Endothelial cell (in vitro differentiated cells): ENCODE measurements at places on chromosomes 4 and X.

DNA sequence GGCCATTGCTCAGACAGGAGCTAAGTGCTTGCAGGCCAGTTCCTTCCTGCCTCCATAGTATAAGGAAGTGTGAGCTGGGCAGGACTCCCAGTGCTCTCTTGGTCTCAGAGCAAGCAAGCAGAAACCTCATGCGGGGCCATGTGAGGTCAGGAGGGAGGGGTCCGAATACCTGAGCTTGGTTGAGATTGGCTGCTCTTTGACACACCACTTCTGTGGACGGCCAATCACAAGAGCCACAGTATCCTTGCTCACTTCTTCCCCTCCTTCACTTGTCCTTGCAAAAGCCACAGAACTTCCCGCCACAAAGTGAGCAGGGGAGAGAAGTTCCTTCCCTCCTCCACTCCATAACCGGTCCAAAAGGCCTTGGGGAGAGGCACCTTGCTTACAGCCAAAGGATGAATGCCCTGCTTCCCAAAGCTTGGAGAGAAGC, 56.7 kb downstream of the PRPS1 start:
- DNase-seq: peak; percentile 11
- no peak overlapping the region for H3K4me3 ChIP-seq
- no peak overlapping the region for H3K27ac ChIP-seq
- peaks cover 16% of the 10 kb centered on the region for H3K27me3 ChIP-seq
- peaks cover 6% of the 10 kb centered on the region for H3K36me3 ChIP-seq
- H3K4me1 ChIP-seq: peaks cover 42% of the 10 kb centered on the region

DNA sequence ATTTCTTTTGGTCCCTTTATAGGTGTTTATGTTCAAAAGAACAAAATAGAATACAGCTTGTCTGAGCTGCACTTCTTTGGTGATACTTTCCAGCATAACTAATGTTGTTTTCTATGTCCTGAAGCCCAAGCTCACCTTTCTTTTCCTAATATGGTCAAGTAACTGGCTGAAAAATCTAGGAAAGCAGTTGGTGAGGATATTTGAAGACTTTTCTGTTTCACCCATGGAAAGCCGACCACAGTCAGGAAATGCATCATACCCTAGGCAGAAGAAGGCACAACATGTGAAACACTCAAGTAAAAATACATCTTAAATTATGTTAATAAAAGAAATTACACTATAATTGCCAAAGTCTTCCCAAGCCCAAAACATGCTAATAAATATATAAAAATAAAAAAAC, 337.0 kb downstream of the PDGFC start:
- no peaks in the 10 kb centered on the region for H3K4me1 ChIP-seq
- no peak for DNase-seq
- H3K27me3 ChIP-seq: no peaks in the 10 kb centered on the region
- H3K36me3 ChIP-seq: no peaks in the 10 kb centered on the region
- H3K27ac ChIP-seq: no peak overlapping the region

GRCh38 chr4:121200795-121201472, 36.8 kb upstream of the TNIP3 start:
- DNase-seq: no peak
- no peak overlapping the region for H3K4me3 ChIP-seq
- H3K4me1 ChIP-seq: no peaks in the 10 kb centered on the region
- no peaks in the 10 kb centered on the region for H3K36me3 ChIP-seq
- no peak overlapping the region for H3K27ac ChIP-seq

- DNase-seq: no peak
- peaks cover 7% of the 10 kb centered on the region for H3K36me3 ChIP-seq
- H3K4me3 ChIP-seq: no peak overlapping the region
- H3K27me3 ChIP-seq: no peaks in the 10 kb centered on the region
- no peak overlapping the region for H3K27ac ChIP-seq
Observed at GRCh38 chrX:70354716-70355115, 64.8 kb downstream of the KIF4A start.

DNA sequence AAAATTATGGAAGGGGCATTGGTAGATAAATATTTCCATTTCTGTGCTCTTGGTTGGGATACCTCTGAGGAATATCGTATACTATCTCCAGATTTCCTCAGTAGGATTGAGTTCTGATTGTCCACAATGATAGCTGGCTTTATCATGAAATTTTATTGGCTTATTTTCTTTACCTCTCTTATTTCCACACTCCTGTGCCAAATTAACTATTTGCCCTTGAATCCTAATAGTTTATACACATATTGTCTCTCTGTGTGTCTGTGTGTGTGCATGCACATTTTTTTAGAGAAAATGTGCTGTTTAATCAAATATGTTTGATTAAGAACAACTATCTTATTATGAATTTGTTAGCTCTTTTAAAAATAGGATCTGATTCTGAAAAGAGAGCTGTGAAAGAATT, 271.6 kb downstream of the DTHD1 start:
- no peaks in the 10 kb centered on the region for H3K4me1 ChIP-seq
- no peak for DNase-seq
- H3K36me3 ChIP-seq: no peaks in the 10 kb centered on the region
- H3K27me3 ChIP-seq: no peaks in the 10 kb centered on the region

GRCh38 chr4:175369087-175369486, 443.0 kb downstream of the GPM6A start:
- no peak overlapping the region for H3K4me3 ChIP-seq
- peaks cover 3% of the 10 kb centered on the region for H3K27me3 ChIP-seq
- H3K27ac ChIP-seq: no peak overlapping the region

- no peak overlapping the region for H3K4me3 ChIP-seq
- no peak overlapping the region for H3K27ac ChIP-seq
- DNase-seq: no peak
- no peaks in the 10 kb centered on the region for H3K27me3 ChIP-seq
Observed at GRCh38 chrX:114390251-114390796, 193.6 kb upstream of the HTR2C start.

GRCh38 chr4:169115897-169116254, 105.8 kb upstream of the CBR4 start:
- DNase-seq: no peak
- H3K27me3 ChIP-seq: peaks cover 3% of the 10 kb centered on the region
- H3K4me1 ChIP-seq: peaks cover 6% of the 10 kb centered on the region
- peaks cover 34% of the 10 kb centered on the region for H3K36me3 ChIP-seq
- H3K27ac ChIP-seq: no peak overlapping the region

DNA sequence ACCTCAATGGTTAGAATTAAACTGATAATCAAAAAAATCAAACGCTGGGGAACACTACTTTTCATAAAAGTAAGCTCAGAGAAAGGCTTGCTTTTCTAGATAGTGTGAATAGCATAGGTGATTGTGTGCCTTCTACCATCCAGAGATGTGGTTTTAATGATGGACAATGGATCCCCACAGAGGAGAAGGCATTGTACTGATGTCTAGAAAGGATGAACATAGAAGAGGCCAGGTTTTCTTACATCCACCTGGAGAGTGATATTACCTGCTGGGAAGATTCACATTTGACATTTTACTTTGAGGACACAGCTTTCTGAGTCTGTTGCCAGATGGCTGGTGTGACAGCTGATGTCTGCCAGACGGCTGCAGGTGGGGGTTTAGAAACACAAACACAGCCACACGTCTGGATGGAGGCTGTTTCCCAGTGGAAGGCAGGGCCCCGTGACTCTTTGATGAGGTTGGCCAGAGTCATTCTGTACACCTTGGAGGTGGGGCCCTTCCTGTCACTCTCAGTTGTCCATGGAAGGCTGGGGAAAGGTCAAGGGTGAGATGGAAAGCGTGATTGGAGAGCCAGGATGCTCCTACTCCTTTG, 114.4 kb downstream of the PSAPL1 start:
- no peak overlapping the region for H3K27ac ChIP-seq
- H3K27me3 ChIP-seq: no peaks in the 10 kb centered on the region
- no peak for DNase-seq
- peaks cover 3% of the 10 kb centered on the region for H3K36me3 ChIP-seq

DNA sequence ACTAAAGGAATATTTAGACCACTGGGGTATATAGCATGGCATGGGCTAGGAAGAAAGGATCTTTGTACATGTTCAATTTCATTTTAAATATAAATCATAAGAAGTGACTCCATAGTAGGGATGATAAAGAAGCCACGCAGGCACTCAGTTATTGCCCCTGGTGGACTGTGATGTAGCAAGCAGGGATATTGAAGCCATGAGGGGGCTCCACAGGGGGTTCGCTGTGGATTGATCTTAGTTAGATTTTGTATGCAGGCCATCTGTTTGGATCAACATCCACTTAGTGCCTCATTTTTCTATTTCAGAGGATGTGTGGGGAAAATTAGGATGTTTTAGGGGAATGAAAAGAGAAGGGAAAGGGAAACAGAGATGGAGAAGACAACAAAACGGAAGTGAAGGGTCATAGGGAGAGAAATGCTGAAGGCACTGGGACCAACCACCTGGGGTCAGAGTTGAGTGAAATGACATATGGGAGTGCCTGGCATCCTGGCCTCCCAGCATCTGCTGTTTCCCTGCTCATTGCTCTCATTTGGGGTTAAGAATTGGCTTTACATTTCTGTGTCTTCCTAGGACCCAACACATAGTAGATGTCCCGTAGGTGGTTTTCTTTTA, 11.2 kb upstream of the FREM3 start:
- H3K4me3 ChIP-seq: no peak overlapping the region
- no peaks in the 10 kb centered on the region for H3K36me3 ChIP-seq
- H3K27me3 ChIP-seq: no peaks in the 10 kb centered on the region
- peaks cover 14% of the 10 kb centered on the region for H3K4me1 ChIP-seq
- peak; percentile 11 for DNase-seq
- no peak overlapping the region for H3K27ac ChIP-seq

- no peak for DNase-seq
- H3K36me3 ChIP-seq: no peaks in the 10 kb centered on the region
- H3K27me3 ChIP-seq: no peaks in the 10 kb centered on the region
- no peak overlapping the region for H3K27ac ChIP-seq
- no peak overlapping the region for H3K4me3 ChIP-seq
Observed at GRCh38 chr4:142350871-142351270, 495.2 kb downstream of the INPP4B start.

- H3K4me1 ChIP-seq: no peaks in the 10 kb centered on the region
- no peaks in the 10 kb centered on the region for H3K27me3 ChIP-seq
- H3K4me3 ChIP-seq: no peak overlapping the region
- H3K36me3 ChIP-seq: no peaks in the 10 kb centered on the region
Observed at GRCh38 chrX:121010218-121010617, 24.7 kb upstream of the CT47A1 start.

DNA sequence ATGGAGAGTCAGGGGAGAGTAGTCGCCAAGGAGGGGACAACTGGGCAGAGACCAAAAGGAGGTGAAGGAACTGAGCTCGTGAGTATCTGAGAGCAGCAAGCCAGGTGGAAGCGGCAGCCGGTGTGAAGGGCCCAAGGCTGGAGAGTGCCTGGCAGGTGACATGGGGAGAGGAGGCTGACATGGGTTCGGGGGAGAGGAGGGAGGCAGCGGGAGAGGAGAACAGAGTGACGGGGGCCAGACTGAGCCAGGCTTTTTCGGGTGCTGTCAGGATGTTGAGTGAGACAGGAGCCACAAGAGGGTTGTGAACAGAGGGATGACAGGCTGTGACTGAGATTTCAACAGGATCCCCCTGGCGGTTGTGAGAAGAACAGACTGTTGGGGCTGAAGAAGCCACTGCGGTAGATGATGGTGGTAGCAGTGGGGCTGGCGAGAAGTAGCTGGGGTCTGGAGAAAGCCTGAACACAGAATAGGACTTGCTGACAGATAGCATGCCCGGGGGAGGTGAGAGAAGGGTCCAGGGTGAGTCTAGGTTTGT, 5.7 kb downstream of the ELK1 start:
- peaks cover 10% of the 10 kb centered on the region for H3K4me1 ChIP-seq
- peaks cover 4% of the 10 kb centered on the region for H3K27me3 ChIP-seq
- H3K36me3 ChIP-seq: peaks cover 21% of the 10 kb centered on the region
- H3K27ac ChIP-seq: peak overlapping the region; percentile 48
- H3K4me3 ChIP-seq: no peak overlapping the region

GRCh38 chr4:109631532-109632108, 71.6 kb downstream of the MCUB start:
- H3K4me3 ChIP-seq: no peak overlapping the region
- H3K27ac ChIP-seq: no peak overlapping the region
- no peak for DNase-seq
- H3K36me3 ChIP-seq: no peaks in the 10 kb centered on the region

DNA sequence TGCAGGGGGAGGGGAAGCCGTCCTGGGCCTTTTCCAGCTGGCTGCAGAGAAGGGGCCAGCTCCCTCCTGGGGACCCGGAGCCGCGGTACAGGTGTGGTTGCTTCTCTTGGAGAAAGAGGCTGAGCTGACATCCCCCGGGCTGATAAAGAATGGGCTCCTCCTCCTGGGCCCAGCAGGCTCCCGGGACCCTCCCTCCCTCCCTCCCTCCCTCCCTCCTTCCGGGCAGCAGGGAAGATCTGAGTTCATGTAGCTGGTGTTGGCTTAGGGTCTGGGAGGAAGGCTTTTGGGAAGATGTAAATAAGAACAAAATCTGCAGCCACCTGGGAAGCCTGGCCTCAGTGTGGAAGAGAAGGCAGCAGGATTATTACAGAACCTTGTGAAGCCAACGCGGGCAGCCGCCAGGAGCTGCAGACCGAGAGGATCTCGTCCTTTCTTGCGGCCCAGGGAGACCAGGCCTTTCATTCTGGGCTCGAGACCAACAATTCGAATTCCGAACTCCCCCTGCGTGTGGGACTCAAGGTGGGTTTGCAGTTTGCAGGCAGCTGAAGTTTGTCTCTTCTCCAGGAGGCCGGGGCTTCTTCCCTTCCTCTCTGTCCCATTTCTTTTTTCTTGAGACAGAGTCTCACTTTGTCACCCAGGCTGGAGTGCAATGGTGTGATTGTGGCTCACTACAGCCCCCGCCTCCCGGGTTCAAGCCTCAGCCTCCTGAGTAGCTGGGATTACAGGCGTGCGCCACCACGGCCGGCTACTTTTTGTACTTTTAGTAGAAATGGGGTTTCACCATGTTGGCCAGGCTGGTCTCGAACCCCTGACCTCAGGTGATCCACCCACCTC, at the start of gene PLCXD1:
Gene PLCXD1 (plus strand): TSS at position 216 of the 834 bp plus-strand sequence. CDS start 2,807 bp downstream, outside the sequence.
- DNase-seq: peak; percentile 26
- H3K27me3 ChIP-seq: peaks cover 17% of the 10 kb centered on the region
- peaks cover 11% of the 10 kb centered on the region for H3K36me3 ChIP-seq
- H3K4me1 ChIP-seq: peaks cover 14% of the 10 kb centered on the region
- H3K4me3 ChIP-seq: peak within 1 kb of the TSS; percentile 42

- H3K4me3 ChIP-seq: no peak overlapping the region
- peak; percentile 12 for DNase-seq
- peaks cover 3% of the 10 kb centered on the region for H3K36me3 ChIP-seq
- H3K4me1 ChIP-seq: peaks cover 6% of the 10 kb centered on the region
Observed at GRCh38 chr4:104500442-104500841, 5.7 kb upstream of the CXXC4 start.

DNA sequence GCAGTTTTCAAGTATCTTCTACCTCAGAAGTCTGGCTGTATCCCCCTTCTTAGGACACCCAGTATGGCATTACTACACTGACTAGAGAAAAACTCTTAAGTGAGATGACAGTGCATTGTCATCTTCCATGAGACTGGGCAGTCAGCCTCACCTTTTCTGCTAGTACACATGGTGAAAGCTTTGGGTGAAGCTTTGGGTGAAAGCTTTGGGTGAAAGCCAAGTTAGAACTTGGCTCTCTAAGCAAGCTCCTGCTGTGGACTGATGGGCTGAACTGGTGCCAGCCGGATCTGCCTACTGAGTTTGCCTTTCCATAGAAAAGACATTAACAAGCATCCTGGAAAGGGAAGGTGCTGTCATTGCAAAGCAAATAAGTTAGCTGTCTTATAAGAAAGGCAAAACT, 8.8 kb downstream of the EPHA5 start:
- no peak for DNase-seq
- no peak overlapping the region for H3K27ac ChIP-seq
- H3K4me1 ChIP-seq: no peaks in the 10 kb centered on the region
- no peak overlapping the region for H3K4me3 ChIP-seq
- no peaks in the 10 kb centered on the region for H3K27me3 ChIP-seq

GRCh38 chr4:146186596-146186995, 11.1 kb downstream of the LSM6 start:
- no peak for DNase-seq
- H3K27ac ChIP-seq: no peak overlapping the region
- H3K27me3 ChIP-seq: peaks cover 2% of the 10 kb centered on the region

- H3K4me1 ChIP-seq: no peaks in the 10 kb centered on the region
- DNase-seq: peak; percentile 70
- H3K27ac ChIP-seq: no peak within 1 kb of the TSS
Observed at GRCh38 chr4:118034053-118034785, at the start of gene NDST3. Gene NDST3, plus strand, starts transcription at chr4:118034486. Its CDS starts 19,425 bp downstream, at chr4:118053911.
